Thoracic aorta (tissue), 2 donors: ENCODE measurements at places on chromosomes 5 and 9. TPM values are rescaled to one million over a fixed set of nuclear protein-coding genes. Genes with fewer than 3 reads are reported as not detected.

- H3K4me1 ChIP-seq = no peaks in the 10 kb centered on the region
- no peaks in the 10 kb centered on the region for H3K36me3 ChIP-seq
Measured at GRCh38 chr5:52015760-52016159, 632.5 kb downstream of the ISL1 start.

GRCh38 chr5:130871346-130872086, 293.5 kb downstream of the HINT1 start:
- H3K27ac ChIP-seq = no peak overlapping the region
- no peaks in the 10 kb centered on the region for H3K36me3 ChIP-seq
- DNase-seq = no peak
- H3K4me3 ChIP-seq = no peak overlapping the region

GRCh38 chr5:34510002-34510401, 146.1 kb upstream of the RAI14 start:
- H3K36me3 ChIP-seq = no peaks in the 10 kb centered on the region
- H3K27ac ChIP-seq = no peak overlapping the region
- no peak overlapping the region for H3K4me3 ChIP-seq
- H3K4me1 ChIP-seq = peaks cover 39% of the 10 kb centered on the region

DNA sequence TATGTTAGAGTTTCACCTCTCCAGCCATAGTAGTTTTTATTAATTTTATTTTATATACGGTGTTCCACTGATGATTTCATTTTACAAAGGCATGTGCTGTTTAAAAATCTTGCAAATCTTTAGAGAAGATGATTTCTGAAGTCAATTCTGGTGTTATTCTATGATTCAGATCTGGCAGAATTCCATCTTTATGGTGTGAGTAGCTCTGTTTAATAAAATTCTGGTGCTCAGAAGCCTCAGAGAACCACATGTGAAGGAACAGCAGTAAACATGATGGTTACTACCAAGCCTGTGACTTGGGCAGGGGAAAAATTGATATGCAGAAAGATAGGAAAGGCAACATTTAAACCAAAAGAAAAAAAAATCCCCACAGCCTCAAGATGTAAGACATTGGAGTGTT, 299.7 kb downstream of the NPR3 start:
- no peaks in the 10 kb centered on the region for H3K27me3 ChIP-seq
- no peaks in the 10 kb centered on the region for H3K4me1 ChIP-seq
- H3K36me3 ChIP-seq = no peaks in the 10 kb centered on the region
- no peak overlapping the region for H3K27ac ChIP-seq

GRCh38 chr5:96871686-96872085, 4.6 kb upstream of the ERAP2 start:
- H3K27ac ChIP-seq = no peak overlapping the region
- H3K27me3 ChIP-seq = no peaks in the 10 kb centered on the region
- no peaks in the 10 kb centered on the region for H3K36me3 ChIP-seq
- H3K4me3 ChIP-seq = no peak overlapping the region

GRCh38 chr5:143161885-143162540, 241.5 kb downstream of the NR3C1 start:
- no peaks in the 10 kb centered on the region for H3K27me3 ChIP-seq
- no peaks in the 10 kb centered on the region for H3K4me1 ChIP-seq
- H3K4me3 ChIP-seq = no peak overlapping the region
- no peak overlapping the region for H3K27ac ChIP-seq
- no peak for DNase-seq

GRCh38 chr5:54610197-54610944, 92.8 kb downstream of the SNX18 start:
- H3K27me3 ChIP-seq = no peaks in the 10 kb centered on the region
- DNase-seq = no peak
- no peak overlapping the region for H3K4me3 ChIP-seq

GRCh38 chr5:123438902-123439301, 15.7 kb upstream of the CEP120 start:
- H3K27ac ChIP-seq = no peak overlapping the region
- no peak for DNase-seq
- H3K4me3 ChIP-seq = no peak overlapping the region
- no peaks in the 10 kb centered on the region for H3K36me3 ChIP-seq

DNA sequence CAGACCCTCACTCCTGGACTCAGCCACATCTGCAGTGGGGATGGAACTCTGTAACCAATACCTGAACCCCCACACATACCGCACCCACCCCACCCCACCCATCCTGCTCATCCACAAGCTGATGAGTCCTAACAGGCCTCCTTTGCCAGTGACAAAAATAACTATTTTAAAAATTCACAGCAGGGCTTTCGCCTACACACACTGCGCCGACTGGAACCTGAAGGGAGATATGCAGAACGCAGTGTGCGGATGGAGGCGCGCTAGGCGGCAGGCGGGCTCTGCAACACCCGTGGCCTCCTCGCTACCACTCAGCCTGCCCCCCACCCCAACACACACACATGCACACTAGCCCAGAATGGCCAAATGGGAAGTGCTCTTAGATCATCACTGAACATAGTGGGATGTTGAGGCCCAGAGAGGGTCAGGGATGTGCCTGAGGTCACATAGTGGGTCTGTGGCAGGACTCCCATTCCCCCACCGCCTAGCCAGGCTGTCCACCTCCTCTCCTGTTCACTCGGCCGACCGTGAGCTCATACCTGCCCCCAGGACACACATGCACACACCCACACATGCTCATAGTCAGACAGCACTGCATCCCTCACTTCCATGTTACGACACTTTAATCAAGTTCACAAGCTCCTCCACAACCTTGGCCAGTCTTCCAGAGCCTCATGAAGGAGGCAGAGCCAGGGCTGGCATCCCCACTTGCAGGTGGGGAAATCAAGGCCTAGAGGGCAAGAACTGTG, 6.3 kb upstream of the CAMK2A start:
- H3K27me3 ChIP-seq = no peaks in the 10 kb centered on the region
- no peak overlapping the region for H3K27ac ChIP-seq
- H3K4me3 ChIP-seq = no peak overlapping the region
- no peak for DNase-seq
- H3K36me3 ChIP-seq = no peaks in the 10 kb centered on the region
- no peaks in the 10 kb centered on the region for H3K4me1 ChIP-seq

DNA sequence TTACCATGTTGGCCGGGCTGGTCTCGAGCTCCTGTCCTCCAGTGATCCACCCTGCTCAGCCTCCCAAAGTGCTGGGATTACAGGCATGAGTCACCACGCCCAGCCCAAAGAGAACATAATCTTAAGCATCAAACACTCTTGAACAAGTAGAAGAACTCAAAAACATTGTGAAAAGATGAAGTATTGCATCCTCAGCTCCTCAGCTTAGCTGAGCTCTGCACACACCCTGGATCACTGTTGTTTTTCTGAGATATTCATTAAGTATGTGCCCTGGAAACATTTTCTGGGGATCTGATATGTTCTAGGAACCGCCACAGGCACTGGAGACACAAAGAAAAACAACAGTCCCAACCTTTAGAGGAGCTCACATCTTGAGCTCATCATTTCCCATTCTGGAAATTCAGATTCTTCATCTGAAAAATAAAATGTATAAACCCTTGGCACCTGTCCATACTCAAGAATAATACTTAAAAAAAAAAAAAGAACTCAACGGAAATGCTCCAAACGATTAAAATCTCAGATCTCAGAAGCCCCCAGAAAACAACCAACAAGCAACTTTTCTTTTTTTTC, 62.2 kb upstream of the ZNF462 start:
- peaks cover 6% of the 10 kb centered on the region for H3K4me1 ChIP-seq
- DNase-seq = no peak
- no peaks in the 10 kb centered on the region for H3K36me3 ChIP-seq
- no peaks in the 10 kb centered on the region for H3K27me3 ChIP-seq

DNA sequence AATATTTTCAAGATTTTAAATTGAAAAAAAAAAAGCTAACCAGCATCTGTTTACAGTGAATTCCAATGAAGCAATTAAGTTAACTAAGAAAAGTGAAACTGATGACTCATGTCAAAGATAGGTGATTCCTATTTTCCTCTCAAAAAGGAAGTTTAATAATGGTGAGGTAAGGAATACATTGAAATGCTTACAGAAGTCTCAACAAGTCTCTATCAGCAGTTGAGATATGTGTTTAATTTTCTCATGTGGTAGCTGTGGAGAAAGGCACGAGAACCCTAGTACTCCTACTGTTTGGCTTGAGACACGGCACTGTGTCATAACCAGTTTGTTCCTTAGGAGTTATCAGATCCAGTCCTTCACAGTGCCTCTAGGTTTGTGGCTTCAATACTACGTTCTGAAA, 114.5 kb downstream of the SLC25A46 start:
- H3K4me1 ChIP-seq = no peaks in the 10 kb centered on the region
- no peak overlapping the region for H3K4me3 ChIP-seq
- no peak for DNase-seq
- no peaks in the 10 kb centered on the region for H3K36me3 ChIP-seq
- H3K27me3 ChIP-seq = no peaks in the 10 kb centered on the region
- no peak overlapping the region for H3K27ac ChIP-seq

GRCh38 chr9:109328978-109329637, 8.2 kb upstream of the EPB41L4B start:
- DNase-seq = peak; percentile 24
- no peaks in the 10 kb centered on the region for H3K36me3 ChIP-seq
- no peaks in the 10 kb centered on the region for H3K27me3 ChIP-seq
- peak overlapping the region; percentile 64 for H3K27ac ChIP-seq

GRCh38 chr5:78779262-78779661, 130.7 kb upstream of the LHFPL2 start:
- no peaks in the 10 kb centered on the region for H3K27me3 ChIP-seq
- DNase-seq = no peak
- H3K4me3 ChIP-seq = no peak overlapping the region
- H3K4me1 ChIP-seq = no peaks in the 10 kb centered on the region

- H3K27me3 ChIP-seq = no peaks in the 10 kb centered on the region
- DNase-seq = no peak
- peaks cover 15% of the 10 kb centered on the region for H3K4me1 ChIP-seq
- H3K36me3 ChIP-seq = no peaks in the 10 kb centered on the region
- H3K4me3 ChIP-seq = peak overlapping the region; percentile 28
Measured at GRCh38 chr9:116365056-116365471, 211.5 kb downstream of the PAPPA start.

DNA sequence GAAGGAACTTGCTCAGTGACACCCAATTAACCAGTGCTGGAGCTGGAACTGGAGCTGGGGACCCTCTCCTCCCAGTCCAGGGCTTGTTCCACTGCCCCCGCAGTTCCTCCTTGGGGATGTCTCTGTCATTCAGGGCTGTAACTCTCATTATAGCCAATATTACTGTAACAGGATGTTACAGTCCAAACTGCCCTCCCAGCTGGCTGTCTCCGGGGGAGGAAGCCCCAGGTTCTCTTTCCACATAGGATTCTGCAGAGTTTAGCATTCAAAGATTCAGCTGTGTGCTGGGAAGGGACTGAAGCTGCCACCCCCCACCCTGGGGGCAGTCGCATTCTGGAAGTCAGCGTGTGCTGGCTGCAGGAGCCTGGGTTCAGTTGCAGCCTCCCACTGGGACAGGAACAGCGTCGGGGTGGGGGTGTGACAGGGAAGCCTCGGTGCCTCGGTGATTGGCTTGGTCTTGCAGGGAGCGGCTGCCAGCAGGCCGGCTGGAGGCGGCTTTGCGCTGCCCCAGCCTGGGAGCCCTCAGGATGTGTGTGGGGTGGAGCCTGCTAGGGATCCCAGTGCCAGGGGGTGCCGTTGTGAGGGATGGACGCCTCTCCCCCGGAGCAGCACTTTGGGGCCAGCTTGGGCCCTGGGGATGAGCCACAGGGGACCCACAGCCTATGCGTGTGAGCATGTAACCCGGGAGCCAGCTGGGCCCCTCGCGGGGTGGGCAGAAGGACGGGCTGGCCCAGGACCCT, 101.1 kb downstream of the RGS3 start:
- no peaks in the 10 kb centered on the region for H3K36me3 ChIP-seq
- H3K4me1 ChIP-seq = peaks cover 37% of the 10 kb centered on the region
- H3K27ac ChIP-seq = peak overlapping the region; percentile 99
- H3K27me3 ChIP-seq = no peaks in the 10 kb centered on the region
- peak overlapping the region; percentile 80 for H3K4me3 ChIP-seq

GRCh38 chr9:93622691-93623090, 46.3 kb downstream of the PHF2 start:
- no peak for DNase-seq
- peaks cover 35% of the 10 kb centered on the region for H3K4me1 ChIP-seq
- no peak overlapping the region for H3K4me3 ChIP-seq
- H3K36me3 ChIP-seq = no peaks in the 10 kb centered on the region
- H3K27ac ChIP-seq = no peak overlapping the region

GRCh38 chr9:5459289-5459829, 9.0 kb downstream of the CD274 start:
- no peaks in the 10 kb centered on the region for H3K27me3 ChIP-seq
- H3K4me1 ChIP-seq = peaks cover 9% of the 10 kb centered on the region
- H3K4me3 ChIP-seq = no peak overlapping the region
- DNase-seq = no peak
- no peak overlapping the region for H3K27ac ChIP-seq

GRCh38 chr5:8184455-8185063, 315.6 kb downstream of the MTRR start:
- no peak overlapping the region for H3K4me3 ChIP-seq
- H3K27ac ChIP-seq = no peak overlapping the region
- no peaks in the 10 kb centered on the region for H3K36me3 ChIP-seq
- DNase-seq = no peak
- no peaks in the 10 kb centered on the region for H3K4me1 ChIP-seq
- no peaks in the 10 kb centered on the region for H3K27me3 ChIP-seq

- H3K4me3 ChIP-seq = no peak overlapping the region
- H3K27ac ChIP-seq = no peak overlapping the region
- no peaks in the 10 kb centered on the region for H3K27me3 ChIP-seq
- H3K4me1 ChIP-seq = no peaks in the 10 kb centered on the region
Measured at GRCh38 chr5:106648401-106648800, 1022.3 kb downstream of the EFNA5 start.

- H3K4me3 ChIP-seq = no peak overlapping the region
- H3K27ac ChIP-seq = no peak overlapping the region
- no peaks in the 10 kb centered on the region for H3K36me3 ChIP-seq
Measured at GRCh38 chr9:81076131-81076530, 613.2 kb downstream of the TLE1 start.

DNA sequence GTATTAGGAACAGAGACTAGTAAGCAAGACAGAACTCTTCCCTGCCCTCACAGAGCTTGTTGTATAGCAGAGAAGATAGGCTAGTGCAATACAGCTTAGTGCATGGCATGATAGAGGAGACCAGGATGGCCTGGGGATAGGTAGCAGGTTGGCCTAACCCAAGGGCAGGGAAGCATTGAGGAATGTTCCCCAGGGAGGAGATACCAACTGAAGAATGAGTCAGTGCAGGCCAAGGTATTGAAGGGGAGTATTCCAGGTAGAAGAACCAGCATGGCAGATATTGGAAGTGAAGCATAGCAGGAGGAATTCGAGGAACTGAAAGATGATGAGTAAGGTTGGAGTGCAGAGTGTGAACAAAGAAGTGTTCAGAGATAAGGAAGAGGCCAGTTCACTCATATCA, 138.6 kb upstream of the DHFR start:
- DNase-seq = no peak
- H3K36me3 ChIP-seq = peaks cover 5% of the 10 kb centered on the region
- H3K27ac ChIP-seq = no peak overlapping the region
- no peaks in the 10 kb centered on the region for H3K27me3 ChIP-seq
- no peaks in the 10 kb centered on the region for H3K4me1 ChIP-seq

Gene FOXI1
- total RNA-seq = not detected

Gene PDE8B
- 22.7 TPM for total RNA-seq

Gene SCGB3A2
- not detected for total RNA-seq

Gene TAF9
- total RNA-seq = 40.8 TPM

Gene GABRB2
- total RNA-seq = 0.27 TPM

Gene SNX30
- total RNA-seq = 36.3 TPM

Gene TXNDC8
- not detected for total RNA-seq

Gene CEP72
- 2.0 TPM for total RNA-seq
